ENCODE measurements at places on chromosomes 5 and 9. TPM values are rescaled to one million over a fixed set of nuclear protein-coding genes. Genes with fewer than 3 reads are reported as not detected.

DNA sequence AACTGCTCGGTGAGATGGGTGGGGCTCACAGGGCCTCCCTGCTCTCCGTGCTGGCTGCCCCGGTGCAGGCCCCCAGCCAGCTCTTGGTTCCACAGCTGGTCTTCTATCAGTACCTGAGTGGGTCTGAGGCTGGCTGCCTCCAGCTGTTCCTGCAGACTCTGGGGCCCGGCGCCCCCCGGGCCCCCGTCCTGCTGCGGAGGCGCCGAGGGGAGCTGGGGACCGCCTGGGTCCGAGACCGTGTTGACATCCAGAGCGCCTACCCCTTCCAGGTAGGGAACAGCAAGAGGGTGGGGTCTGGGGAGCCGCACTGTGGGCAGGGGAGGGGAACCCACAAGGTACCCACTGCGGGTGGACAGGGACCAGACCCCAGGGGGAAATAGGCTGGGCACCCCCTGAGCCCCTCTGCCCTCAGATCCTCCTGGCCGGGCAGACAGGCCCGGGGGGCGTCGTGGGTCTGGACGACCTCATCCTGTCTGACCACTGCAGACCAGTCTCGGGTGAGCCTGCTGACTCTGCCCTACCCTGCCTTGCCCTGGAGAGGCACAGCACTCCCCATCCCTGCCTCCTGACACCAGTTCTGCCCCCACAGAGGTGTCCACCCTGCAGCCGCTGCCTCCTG, 2.8 kb downstream of the MAMDC4 start:
- no peak for DNase-seq

DNA sequence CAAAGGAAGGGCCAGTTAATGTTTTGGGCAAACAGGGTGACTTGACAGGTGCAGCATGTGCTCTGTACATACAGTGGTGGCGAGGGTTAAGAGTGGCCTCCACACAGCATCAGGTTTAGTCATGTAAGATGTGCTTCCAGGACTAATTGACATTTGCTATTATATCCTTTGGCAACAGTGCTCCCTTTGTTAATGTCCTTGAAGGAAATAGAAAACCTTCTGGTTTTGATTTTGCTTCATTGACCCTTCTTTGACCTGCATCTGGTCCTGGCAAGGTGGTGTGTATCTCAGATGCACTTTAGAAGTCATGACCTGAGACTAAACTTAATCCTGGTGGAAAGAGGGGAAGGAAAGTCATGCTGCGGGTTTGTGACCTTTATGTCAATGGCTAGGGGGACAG, 440.0 kb downstream of the ENC1 start:
- no peak for DNase-seq

DNA sequence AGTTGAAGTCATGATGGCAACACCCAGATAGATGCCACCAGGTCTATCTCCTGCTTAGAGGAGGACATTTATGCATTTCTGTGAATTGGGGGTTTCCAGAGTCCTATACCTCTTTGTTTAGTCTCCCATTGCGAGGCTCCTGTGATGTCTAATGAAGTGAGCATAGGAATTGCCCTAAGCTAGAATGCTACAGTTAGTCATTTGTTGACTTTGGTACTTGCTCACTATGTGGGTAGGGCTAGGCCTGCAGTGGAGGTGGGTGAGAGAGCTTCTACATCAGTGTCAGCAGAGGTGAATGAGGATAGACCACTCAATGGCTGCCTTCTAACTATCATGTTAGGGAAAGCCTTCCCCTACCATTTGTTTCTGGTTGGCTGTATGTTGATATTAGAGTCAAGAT, 173.3 kb upstream of the POC5 start:
- DNase-seq, result no peak

DNA sequence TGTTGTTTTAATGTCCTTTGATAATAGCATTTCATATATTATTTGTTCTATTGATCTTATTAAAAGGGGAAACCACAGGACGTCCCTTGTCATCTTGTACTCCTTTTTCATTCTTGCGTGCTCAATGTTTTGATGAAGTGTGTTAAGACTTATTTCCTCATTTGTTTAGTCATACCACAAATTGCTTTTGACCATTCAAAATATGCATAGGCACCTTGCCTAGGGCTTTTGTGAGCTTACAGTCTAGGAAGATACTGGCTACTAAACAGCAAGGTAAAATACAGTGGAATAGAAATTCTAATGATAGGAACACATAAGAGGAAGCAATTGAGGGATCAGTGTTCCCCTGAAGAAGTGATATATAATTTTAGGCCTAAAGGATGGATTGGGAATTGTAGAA, 190.3 kb downstream of the WDR70 start:
- DNase-seq, result no peak

DNA sequence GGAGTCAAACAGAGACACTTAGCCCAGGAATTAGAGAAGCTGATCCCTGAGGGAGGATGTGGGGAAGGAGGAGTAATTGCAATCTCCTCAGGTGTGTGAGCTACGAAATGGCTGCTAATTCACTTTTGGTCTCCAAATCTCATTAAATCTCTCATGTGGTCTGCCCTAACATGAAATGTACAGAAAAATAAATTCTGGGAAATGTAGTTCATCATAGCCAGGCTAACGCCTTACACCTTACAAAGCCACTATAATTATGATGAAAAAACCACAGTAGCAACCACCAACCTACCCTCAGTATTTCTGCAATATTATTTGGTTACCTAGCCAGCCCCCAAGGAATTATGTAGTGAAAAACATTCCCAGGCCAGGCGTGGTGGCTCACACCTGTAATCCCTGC, 354.0 kb downstream of the TMEM167A start:
- DNase-seq, result no peak

DNA sequence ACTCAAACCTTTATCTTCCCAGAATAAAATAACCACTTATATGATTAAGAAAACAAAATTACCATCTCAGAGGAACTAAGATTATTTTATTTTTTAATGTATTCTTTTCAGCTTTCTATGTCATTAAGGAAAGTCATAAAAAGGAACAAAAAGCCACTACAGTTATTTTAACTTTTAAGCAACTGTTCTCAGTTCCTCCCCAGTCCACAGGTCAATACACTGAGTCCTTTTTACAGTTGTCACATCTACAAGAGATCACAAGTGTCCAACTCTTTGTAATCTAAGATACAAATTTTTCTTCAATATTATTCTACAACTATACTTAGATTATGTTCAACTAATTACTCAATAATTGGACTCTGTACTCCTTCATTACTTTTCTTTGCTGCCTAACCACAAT, 782.8 kb upstream of the ACO1 start:
- no peak for DNase-seq

GRCh38 chr9:4021621-4022213, 278.2 kb downstream of the GLIS3 start:
- DNase-seq, result no peak

DNA sequence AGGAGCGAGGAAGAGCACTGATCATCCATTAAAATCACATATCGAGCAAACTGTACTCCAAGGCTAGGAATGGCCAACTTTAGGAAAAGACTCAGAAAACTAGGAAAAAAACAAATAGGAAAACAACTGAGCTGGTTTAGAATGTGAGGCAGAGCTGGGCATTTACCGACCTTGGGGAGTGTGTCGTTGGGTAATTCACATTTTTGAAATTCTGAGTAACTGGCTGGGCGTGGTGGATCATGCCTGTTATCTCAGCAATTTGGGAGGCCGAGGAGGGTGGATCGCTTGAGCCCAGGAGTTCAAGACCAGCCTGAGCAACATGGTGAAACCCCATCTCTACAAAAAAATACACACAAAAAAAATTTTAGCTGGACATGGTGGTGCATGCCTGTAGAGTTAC, 70.1 kb downstream of the ZFAND5 start:
- DNase-seq, result no peak

The IL13 gene
- 13.0 TPM for total RNA-seq

The ACTBL2 gene
- not detected for total RNA-seq

The EMB gene
- 87.6 TPM for total RNA-seq

The OTULINL gene
- total RNA-seq, result 12.3 TPM

All from activated CD4-positive, alpha-beta memory T cell treated with anti-CD3 and anti-CD28 coated beads for 36 hours (primary cell).